Activated CD4-positive, alpha-beta T cell treated with anti-CD3 and anti-CD28 coated beads for 48 hours (primary cell): ENCODE measurements at places on chromosomes 7 and 10.

DNA sequence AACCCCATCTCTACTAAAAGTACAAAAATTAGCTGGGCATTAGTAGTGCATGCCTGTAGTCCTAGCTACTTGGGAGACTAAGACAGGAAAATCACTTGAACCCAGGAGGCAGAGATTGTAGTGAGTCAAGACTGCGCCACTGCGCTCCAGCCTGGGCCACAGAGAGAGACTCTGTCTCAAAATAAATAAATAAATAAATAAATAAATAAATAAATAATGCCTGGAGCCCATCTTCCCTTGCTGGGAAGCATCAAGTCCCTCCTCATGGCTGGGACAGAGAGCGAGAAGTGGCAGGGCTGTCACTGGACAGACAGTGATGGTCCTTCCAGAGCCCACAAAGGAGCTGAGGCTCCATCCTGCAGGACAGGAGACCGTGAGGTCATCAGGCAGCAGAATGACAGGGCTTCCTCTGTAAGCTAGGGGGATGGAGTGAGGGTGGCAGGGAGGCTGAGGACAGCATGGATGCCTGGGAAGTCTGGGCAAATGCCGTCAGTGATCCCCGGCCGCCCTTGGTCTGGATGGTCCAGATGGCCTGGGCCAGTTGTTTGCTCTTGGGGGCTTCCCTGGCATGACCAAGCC lies 36.4 kb upstream of the ELN start:
- no peak for DNase-seq

DNA sequence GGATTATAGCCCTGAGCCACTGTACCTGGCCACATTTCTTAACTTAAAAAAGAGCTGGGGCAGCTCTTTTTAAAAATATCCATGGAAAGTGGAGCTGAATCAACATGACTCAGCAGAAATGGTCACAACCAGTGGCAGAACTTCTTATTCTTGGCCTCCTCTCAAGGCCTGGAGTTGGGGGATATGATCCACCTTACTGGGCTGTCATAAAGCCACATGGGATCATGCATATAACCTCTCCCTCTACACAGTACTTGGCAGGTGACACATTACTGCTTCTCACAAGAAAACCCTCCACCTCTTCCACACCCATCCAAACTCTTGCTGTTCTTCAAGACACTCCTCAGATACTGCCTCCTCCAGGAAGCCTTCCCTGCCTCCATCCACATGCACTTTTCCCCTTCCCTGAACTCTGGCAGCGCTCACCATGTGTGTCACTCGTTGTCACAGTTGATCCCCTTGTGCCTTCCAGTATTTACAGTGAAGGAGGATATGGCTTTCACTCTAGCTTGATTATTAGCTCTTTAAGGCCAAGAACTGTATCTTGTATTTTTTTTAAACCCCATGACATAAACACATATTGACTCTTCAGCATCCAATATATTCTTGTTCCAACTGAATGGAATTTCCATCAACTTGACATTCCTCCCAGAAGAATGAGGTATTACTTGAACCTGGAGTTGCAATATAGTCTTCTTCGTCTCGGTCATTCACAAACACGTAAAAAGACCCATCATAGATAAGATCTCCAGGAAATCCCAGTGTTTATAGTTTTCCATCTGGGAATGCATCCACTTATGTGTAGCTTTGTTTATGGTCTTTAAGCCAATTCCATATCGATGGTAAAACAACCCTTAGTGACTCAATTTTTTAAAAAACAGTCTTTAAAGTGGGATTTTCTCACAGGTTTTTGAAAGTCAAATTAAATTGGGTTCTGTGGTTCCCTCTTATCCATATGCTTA lies 85.5 kb downstream of the TBXAS1 start:
- no peak for DNase-seq

DNA sequence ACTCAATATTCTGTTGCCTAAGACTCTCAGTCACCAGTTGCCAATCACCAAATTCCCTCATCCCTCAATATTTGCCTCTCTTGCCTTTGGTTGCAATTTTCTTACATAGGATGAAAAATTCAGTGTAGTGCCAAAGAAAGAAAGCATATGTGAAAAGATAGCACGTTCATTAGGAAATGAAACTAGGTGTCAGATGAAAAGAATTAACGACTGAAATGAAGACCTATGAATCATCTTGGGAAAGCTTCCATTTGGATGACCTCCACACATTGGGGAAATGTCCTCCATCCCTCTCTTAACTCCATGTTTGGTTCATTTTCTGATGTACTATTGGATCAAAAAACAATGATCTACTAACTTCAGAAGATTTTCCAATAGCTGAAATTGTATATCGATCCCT lies 145.1 kb upstream of the MEOX2 start:
- no peak for DNase-seq

- DNase-seq = no peak
Observed at GRCh38 chr10:88097536-88097935, 234.1 kb downstream of the PTEN start.

GRCh38 chr7:44893710-44894234 lies 8.4 kb upstream of the PURB start:
- DNase-seq = no peak

GRCh38 chr10:78416031-78417011 lies 382.7 kb downstream of the RPS24 start:
- no peak for DNase-seq

- no peak for DNase-seq
Observed at GRCh38 chr10:80518143-80518806, 19.4 kb upstream of the SH2D4B start.

DNA sequence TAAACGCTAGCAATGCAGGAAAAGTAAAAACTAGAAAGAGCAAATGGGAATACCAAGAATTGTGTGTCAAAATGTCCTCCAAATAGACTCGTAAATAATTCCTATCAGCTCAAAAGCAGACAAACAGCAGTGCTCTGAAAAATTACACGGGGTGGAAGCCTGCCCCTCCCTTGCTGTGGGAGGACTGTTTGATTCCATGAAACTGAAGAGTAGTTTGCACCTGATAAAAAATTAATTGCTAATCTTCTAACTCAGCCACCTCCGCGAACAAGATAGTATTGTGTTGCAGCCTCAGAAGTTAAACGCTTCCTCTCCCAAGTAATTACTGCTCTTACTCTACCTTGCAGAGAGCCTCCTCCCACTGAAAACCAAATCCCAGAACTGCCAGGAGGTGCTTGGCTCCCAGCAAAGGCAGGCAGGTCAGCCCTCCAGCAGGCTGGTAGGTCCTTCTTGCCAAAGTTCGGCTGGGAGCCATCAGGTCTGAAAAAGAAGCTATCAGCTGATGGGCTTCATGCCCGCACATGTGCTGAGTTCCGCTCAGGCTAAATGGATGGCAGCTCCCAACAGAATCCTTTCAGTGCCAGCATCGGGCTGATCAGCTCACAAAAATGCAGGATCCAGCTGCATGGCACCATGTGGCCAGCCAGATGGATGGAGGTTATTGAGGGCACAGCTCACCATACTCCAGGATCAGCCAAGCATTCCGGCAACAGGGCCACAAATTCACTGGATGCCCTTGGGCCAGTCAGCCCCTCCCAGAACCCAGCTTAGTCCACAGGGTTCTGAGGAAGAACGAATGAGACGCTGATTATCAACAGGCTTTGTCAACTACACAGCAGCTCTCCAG lies 37.1 kb downstream of the MAD1L1 start:
- DNase-seq = no peak

DNA sequence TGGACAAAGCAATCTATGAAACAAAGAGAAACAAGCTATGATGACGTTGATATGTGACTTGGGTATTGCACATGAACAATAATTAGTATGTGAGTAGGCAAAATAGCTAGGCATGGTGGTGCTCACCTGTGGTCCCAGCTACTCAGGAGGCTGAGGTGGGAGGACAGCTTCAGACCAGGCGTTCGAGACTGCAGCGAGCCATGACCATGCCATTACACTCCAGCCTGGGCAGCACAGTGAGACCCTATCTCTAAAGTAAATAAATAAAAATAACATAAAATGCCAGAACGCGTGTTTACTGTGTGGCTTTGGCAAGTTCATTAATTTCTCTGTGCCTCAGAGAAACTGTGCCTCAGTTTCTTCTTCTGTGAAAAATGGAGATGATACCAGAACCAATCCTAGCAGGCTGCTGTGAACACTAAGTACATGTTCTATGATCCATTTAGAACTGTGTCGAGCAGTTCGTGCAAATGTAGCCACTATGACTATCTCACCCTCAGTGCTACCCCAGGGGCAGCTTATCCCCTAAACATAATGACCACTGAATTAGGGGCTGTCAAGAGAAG lies 9.3 kb upstream of the TNS3 start:
- no peak for DNase-seq

DNA sequence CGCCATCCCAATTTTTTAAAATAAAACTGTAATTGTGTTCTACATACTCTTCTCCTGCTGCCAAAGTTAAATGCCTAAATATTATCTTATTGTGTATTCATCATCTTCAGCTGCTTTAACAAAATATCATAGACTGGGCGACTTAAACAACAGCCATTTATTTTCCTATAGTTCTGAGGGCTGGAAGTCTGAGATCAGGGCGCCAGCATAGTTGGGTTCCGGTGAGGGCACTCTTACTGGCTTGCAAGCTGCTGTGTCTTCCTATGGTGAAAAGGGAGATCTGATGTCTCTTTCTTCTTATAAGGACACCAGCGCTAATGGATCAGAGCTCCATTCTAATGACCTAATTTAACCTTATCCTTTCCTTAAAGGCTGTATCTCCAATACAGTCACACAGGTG lies 30.4 kb downstream of the CSTF2T start:
- DNase-seq = no peak

DNA sequence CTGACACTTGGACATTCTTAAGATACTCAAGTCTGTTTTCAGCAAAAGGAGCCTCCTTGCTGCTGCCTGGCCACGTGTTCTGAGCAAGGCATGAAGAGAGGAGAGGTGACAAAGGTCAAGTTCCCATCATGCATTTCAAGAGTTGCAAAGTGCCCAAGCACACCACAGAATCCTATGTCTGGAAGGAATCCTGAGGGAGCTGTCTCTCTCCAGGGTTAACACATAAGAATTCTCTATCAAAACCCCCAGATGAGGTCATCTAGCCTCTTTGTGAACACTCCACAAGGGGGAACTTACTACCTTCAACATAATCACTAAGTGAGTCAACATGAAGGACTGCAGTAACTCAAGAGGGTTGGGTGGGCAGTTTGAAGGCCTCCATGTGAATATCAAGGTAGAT lies 155.5 kb downstream of the RNF216 start:
- DNase-seq = no peak

DNA sequence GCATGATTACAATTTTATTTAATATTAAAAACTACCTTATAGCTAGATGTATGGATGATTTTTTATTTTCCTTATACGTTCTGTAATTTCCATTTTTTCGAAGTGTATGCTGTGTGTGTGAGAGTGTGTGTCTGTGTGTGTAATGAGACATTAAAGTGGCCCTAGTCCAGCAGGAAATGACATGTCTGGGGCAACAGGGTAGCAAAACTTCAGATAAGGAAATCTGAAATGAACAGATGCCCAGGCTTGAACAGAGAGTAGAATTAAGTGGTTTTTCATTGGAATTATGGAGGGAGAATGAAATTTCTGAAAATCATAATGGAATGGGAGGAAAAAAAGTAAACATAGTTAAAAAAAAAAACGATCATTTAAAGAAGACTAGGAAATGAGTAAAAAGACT lies 200.6 kb downstream of the NRG3 start:
- no peak for DNase-seq

DNA sequence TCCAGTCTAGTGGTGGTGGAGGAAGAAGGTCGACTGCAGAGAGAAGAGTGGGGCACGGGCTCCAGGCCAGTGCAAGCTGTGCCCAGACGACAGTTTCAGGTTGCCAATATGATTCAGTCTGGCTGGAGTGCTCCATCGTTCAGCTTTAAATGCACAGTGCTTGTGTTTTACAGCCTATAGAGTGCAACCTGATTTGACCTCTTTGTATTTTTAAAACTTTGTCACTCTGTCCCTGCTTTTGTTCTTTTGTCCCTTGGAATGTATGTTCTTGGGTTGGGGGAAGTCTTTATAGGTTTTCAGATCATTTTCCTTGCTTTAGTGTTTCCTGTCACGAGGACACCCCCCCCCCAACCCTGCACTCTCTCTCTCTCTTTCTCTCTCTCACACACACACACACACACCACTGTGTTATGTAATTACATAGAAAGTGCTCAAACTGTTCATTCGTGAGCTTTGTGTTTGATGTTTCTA lies 198.0 kb downstream of the CAMK1D start:
- no peak for DNase-seq

DNA sequence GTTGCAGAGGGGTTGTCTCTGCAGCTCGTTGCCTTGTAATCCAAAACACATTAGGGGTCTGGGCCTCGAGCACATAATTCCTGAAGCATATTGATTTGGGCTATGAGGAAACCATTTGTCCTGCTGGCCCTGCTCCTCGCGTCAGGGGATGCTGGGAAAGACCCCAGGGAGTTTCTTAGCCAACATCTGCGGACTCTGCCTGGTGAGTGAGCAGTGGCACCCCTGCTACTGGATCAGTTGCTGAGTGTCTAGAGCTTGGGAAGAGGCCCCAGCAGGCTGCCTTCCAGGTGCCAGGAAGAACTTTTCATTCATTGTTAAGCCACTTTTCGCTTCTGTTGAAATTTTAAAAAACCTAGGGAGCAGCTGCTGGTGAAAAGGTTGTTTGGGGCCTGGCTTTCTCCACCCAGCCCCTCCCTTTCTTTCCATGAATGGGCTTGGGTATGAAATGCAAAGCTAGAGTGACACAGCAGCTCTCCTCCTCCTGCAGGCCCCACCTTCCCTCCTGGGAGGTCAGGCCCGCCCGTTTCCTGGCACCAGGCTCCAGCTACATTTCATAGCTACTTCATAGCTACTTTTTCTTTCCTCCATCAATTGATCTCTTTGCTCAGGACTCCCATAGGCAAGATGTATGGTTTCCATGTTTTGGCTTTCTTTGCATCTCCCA lies 26.8 kb downstream of the TACR2 start:
- DNase-seq = no peak

GRCh38 chr7:79008786-79009185 lies 444.7 kb downstream of the MAGI2 start:
- DNase-seq = no peak

DNA sequence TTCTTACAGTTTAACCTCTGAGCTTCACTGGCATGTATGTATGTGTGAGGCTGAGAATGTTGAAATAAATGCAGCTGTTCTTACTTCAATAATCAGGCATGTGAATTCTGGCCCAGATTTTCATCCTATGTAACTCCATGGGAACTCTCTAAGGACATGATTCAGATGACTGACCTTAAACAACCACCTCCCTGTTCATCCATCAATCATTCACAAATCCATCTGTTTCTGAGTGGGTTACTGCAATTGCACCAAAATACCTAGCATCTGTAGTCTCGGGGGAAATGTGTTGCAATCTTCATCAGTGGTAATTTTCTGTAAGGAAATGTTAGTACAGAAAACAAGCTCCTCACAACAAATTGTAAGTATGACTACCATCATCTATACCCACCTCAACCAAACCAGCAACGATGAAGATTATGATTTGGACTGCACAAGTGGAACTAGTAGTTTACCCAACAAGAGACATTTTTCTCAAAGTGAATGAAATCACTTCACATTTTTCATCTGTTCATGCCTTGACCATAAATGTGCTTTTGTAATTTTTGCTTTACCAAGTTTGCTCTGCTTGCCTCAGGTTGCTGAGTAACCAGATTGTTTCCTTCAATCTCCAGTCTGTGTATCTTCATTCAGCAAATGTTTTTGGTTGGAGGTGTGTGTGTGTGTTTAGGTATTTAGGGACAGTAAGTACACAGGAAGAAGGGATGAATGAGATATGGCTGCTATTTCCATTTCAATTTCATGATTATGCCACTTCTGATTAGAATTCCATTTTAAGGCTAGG lies 65.7 kb upstream of the FZD8 start:
- DNase-seq = no peak

- no peak for DNase-seq
Observed at GRCh38 chr7:71787513-71787912, 624.6 kb downstream of the CALN1 start.
